ENCODE measurements at places on chromosomes 1 and 21.

- no peak for DNase-seq
These were observed 33.4 kb downstream of the TRABD2B start for GRCh38 chr1:47963568-47964358.

DNA sequence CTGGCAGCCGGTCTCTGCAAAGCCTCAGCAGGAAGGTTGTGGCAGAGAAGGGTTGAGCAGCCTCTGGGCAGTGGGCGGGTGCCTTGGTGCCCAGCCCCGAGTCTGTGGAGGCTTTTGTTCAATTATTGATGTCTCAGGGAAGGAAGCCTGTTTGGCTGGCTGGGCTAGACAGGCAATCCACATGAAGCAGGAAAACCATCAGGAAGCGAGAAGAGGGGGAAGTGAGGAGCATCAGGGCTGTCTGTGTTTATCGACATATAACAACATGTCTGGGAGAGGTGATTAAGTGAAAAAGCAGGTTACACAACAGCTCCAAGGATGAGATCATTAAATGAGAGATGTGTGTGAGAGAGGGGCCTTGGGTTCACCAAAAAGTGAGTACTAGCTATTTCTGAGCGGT lies 105.4 kb downstream of the UBE2U start:
- DNase-seq, result no peak

DNA sequence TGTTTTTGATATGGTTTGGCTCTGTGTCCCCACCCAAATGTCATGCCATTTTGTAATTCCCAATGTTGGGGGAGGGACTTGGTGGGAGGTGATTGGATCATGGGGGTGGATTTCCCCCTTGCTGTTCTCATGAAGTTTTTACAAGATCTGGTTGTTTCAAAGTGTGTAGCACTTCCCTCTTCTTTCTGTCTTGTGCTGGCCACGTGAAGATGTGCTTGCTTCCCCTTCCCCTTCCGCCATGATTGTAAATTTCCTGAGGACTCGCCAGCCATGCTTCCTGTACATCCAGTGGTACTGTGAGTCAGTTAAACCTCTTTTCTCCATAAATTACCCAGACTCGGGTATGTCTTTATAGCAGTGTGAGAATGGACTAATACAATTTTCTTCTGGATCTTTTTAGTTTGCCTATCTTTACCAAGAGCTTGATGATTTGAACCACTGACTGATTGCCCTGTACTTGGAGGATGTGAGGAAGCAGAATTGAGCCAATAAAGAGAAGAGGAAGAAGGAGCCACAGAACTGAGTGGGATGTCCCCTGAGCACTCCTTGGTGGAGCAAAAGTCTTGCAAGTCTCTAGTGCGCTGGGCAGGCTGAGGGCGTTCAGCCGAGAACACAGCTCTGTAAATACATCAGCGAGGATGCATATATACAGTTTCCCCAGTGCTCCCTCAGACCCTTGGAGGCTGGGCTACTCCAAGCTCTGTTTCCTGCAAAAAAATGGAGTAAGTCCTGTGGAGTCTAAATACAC lies 102.6 kb downstream of the CYYR1 start:
- DNase-seq, result no peak

DNA sequence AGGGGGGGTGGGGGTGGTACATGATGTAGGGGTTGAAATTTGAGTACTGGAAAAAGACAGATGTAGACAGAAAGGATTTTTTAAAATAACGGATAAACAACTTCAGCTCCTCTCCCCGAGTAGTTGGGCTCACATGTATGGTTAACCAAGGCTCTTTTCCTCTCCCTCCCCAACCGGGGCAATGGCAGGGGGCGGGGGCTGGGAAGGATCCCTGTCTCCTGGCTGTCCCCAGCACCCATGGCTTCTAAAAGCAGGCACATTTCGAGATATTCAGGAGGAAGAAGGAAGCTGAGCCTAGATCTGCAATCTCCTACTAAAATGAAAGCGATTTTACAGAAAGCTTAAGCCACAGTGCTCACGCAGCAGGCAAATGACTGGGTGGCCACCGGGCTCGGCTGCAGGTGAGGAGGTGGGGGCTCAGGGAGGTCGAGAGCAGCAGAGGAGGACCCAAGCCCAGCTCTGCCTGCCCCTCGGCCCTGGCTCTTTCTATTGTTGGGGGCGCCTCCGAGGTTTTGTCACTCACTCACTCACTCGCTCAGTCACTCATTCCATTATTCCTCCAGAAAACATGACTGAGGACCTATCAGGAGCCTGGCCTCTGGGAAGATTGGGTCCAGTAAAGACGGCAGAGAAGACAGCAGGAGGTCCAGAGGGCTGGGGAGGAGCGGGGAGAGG lies 573.3 kb downstream of the PTPRU start:
- DNase-seq, result no peak

DNA sequence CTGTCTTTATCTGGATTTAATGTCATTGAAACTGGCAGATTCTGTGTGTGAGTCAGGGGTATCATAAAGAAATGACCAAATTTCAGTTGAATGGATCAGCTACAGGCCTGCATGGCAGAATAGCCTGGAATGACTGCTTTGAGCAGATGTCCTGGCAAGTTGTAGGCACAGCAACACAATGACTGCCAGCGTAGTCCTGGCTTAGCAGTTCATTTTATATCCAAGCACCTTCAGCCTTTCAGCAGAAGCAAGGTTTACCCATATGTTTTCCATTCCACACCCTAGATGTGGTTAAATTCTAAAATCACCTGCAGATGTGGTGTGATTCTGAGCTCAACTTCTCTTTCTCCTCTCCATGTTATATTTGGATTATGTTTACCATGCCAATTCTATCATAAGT lies 22.3 kb upstream of the PTGFR start:
- no peak for DNase-seq

Data from activated CD8-positive, alpha-beta memory T cell treated with anti-CD3 and anti-CD28 coated beads, Interleukin-2, amount 50 U/mL, for 4 hours (primary cell).